ENCODE measurements at places on chromosomes 13 and 19. TPM values are rescaled to one million over a fixed set of nuclear protein-coding genes. Genes with fewer than 3 reads are reported as not detected.

- DNase-seq: no peak
Measured at GRCh38 chr19:6276447-6276846, 3.3 kb downstream of the MLLT1 start.

DNA sequence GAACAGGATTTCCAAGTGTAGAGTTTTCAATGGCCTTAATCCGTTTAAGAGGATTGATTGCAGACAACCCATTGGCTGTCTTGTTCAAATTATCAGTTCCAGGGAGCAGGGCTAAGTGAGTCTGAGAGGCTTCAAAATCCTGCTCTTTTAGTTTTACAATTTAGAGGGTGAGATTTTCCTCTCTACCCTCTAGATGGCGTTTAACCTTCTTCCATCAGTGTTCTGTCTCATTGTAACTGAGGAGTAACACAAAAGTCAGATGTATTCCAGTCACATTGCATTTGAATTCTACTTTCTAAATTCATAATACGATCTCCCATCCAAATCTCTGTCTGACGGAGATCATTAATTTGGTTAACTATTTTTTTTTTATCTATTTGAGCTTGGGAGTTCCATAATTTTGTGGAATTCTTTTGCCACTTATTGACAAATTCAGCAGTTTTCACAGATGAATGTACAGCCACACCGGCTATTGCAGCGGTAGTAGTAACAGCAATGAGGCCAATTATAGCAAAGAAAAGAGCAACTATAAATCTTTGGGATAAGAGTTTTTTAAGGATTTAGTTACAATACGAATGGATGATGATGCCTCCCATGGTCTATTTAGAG, 7.8 kb upstream of the C19orf84 start:
- no peak for DNase-seq

- no peak for DNase-seq
Measured at GRCh38 chr13:87331178-87331577, 340.0 kb upstream of the SLITRK5 start.

DNA sequence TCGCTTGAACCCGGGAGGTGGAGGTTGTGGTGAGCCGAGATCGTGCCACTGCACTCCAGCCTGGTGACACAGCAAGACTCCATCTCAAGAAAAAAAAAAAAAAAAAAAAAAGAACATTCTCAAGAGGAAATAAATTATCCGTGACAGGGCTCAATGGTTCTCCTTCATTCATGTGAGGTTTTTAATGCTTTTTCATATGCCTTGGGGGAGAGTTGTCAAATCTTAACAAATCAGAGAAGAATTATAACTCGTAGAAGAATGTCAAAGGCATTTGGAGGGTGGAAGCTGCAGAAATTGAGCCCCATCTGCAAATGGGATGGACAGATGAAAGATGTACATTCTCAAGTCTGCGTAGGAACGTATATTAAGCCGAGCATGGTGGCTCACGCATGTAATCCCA, 34.9 kb upstream of the HOMER3 start:
- no peak for DNase-seq

- no peak for DNase-seq
Measured at GRCh38 chr13:85166891-85167290, 632.3 kb downstream of the SLITRK6 start.

DNA sequence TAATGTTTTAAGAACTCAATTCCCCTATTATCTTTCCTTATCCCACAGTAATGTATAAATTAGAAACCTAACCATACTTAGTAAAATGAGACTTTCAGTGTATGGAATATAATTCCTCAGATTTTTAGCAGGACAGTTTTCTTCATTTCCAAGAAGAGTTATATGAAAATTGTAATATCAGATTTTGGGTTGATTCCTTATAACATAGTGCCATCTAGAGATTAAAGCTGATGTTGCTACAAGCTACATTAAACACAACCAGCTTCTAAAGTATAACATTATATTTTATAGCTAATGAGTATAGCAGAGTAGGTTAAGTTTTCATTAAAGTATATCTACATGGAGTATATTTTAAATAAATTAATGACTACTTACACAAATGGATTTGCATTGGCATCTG, 99.7 kb upstream of the MIR17HG start:
- DNase-seq: no peak

- DNase-seq: no peak
Measured at GRCh38 chr13:41029629-41030028, 10.5 kb upstream of the ELF1 start.

Gene CFAP97D2
- polyA plus RNA-seq: 1.2 TPM

Gene LGALS7
- not detected for polyA plus RNA-seq

Gene SIGLEC8
- polyA plus RNA-seq: 0.19 TPM

Gene CEACAM8
- not detected for polyA plus RNA-seq

Gene ONECUT3
- not detected for polyA plus RNA-seq

Gene CYP4F3
- polyA plus RNA-seq: 0.23 TPM

Gene PRSS57
- not detected for polyA plus RNA-seq

Gene ADM5
- polyA plus RNA-seq: 2.4 TPM
